Germinal center (tissue), 1 donor: ENCODE measurements at places on chromosomes 3 and 15.
A peak's percentile ranks its signal among the peaks of the same experiment; 100 is the strongest.

DNA sequence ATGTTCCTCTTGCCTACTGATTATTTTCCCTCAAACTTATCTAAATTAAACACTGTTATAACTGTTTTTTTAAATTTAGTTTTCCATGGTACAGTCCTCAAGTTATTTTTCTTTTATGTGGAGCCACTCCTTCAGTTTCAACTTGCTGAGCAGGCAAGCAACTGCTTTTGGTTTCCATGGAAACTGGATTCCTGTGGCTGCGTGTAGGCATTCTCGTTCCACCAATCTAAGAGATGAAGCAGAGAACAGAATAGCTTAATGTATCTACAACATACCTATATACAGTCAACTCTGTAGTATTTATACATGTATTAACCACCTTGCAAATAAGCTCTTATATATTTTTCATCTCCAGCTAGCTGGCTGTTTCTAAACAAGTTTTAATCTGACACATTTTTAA is 25.8 kb upstream of the ANXA2 start:
- DNase-seq: no peak

DNA sequence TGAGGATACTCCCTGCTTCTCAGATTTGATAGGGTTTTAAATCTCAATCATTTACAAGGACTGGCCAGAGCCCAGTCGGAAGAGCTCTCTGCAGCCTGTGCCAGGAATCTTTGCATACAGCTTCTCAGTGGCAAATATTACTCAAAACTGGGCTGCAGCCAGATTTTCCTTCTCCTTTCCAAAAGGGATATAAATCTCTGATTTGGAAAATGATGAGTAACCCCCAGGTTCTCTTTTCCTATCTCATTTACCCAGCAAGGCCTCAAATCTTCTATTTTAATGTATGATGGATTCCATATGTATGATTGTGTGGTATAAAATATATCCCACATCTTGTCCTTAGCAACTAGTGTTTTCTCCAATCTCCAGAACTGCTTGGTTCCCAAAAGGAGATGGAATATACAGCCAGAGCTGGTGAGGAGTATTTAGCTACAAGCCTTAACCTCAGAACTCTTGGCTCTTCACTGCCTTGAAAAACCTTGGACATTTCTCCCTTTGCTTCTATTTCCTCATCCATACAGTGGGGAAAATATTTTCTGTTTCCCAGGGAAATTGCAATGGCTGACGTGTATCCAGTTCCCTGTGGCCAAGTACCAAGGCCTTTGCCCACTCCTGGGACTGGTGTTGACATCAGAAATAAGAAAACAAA is 114.4 kb downstream of the ATG7 start:
- DNase-seq: no peak

- no peak for DNase-seq
These were observed 30.4 kb downstream of the NFKBIZ start for GRCh38 chr3:101879623-101880284.

DNA sequence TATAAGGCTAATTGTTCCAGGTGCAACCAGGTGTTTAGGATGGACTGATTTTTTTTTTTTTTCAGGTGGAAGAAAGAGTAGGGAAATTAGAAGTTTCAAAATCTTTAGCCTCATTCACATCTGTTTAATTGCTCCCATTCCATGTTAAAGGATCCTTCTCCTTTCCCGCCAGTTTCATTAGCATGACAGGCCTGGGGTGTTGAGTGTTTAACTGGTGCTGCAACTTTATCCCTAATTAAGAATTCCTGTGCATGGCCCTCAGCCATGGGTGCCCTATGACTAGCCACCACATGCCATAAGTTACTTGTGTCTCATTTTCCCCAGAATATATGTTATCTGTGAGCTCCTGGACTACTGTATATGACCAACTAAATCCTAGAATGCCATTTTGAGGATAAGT is 501.4 kb downstream of the NSUN3 start:
- DNase-seq: no peak

- DNase-seq: no peak
These were observed 120.1 kb downstream of the LIPC start for GRCh38 chr15:58551764-58552504.

DNA sequence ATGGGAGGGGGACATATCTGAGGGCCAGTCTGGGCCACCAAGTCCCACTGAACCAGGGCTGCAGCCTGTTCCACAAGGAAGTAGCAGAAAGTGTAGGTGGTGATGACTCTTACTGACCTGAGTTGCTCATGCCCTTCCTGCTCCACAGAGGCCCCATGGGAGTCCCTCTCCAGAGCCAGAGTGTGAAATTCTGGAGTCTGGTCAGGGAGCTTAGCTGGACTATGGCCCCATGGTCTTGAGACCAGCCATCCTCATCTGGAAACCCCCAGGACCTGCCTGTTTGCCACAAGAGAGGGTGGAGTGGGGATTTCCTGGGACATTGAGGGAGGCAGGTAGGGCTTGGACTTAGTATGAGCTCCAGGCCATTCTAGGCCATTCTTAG is 3.0 kb downstream of the SPINT1 start:
- no peak for DNase-seq

- DNase-seq: no peak
These were observed 31.1 kb downstream of the EIF1B start for GRCh38 chr3:40340541-40341170.

DNA sequence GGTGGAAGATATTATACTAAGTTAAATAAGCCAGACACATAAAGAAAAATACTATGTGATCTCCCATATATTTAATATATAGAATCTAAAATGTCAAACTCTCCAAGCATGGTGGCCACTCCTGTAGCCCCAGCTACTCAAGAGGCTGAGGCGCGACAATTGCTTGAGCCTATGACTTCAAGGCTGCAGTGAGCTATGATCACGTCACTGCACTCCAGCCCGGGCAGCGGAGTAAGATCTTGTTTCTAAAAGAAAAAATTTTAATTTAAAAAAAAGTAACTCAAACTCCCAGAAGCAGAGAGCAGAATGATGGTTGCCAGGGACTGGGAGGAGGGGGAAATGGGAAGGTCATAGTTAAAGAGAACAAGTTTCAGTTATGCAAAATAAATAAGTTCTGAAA is 13.3 kb downstream of the RAB27A start:
- no peak for DNase-seq

GRCh38 chr15:28098766-28099554 is at the start of gene OCA2:
TSS of gene OCA2 (minus strand) at chr15:28099315. CDS start at chr15:28081874, 17,441 bp downstream.
- DNase-seq: peak; percentile 56

DNA sequence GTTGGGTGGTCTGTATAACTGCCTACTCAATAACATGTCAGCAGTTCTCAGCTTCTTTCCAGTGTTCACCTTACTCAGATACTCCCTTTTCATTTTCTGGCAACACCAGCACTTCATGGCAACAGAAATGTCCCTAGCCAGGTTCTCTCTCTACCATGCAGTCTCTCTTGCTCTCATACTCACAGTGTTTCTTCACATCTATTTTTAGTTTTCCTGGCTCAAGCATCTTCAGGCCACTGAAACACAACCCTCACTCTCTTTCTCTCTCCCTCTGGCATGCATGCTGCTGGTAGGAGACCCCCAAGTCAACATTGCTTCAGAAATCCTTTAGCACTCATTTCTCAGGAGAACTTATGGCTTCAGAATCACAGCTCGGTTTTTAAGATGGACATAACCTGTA is at the start of gene CAPN3:
Gene CAPN3, plus strand, starts transcription at position 253 of the 400 bp plus-strand sequence. CDS start 305 bp downstream, outside the sequence.
- no peak for DNase-seq

DNA sequence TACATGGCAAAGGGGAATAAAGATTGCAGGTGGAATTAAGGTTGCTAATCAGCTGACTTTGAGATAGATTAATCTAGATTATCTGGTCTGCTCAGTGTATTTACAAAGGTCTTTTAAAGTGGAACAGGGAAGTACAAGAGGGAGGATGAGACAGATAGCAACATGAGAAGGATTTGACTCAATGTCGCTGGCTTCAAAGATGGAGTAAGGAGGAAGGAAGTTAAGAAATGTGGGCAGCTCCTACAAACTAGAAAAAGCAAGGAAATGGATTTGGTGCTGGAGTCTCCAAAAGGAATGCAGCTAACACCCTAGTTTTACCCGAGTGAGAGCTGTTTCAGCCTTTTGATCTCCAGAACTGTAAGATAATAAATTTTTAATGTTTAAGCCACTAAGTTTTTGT is 180.7 kb upstream of the TTC14 start:
- no peak for DNase-seq

DNA sequence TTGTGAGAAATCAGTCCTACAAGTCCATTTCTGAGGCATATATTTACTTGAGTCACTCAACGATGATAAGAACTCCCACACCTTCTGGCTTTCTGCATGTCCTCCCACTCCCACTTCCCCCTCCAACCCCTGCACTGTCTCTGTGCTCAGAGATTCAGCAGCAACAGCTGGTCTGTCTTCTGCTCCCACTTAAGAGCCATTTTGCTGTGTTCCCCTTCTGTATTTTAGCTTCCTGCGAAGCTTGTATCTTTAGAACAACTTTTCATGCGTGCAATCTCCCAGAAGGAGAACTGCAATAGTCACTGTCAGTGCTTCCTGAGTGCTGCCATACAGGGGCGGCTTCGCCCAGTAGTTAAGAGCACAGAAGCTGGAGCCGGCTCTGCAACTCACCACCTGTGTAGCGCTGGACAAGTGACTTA is 90.0 kb upstream of the SPATA12 start:
- DNase-seq: no peak

DNA sequence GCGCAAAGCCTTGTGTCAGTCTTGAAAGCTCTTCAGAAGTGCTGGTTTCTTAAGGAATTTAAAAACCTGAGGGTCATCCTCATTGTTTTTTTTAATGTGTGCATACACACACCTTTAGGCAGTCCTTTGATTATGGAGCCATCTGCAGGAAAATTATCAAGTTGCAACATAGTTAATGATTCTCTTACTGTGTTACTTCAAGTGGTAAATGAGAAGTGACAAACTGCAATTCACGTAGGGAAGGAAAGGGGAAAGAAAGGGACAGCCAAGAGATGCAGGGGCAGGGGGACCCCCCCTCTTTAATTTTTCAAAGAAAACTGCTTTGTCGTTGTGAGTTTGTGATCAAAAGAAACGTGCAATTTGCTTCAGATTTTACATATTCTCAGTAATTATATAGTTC is 162.4 kb upstream of the CGNL1 start:
- peak; percentile 2 for DNase-seq

DNA sequence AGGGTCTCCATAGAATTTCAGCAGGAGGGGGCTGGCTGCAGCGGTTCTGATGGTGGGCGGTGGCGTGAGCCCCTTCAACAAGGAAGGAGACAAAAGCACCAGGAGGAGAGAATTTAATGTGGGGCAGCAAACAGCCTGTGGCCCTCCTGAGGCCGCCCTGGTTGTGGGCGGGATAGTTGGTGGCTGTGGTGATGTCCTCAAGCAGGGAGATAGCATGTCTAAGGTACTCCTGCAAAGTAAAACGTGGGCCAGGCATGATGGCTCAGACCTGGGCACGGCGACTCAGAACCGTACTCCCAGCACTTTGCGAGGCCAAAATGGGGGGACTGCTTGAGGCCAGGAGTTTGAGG is 94.0 kb downstream of the LRRK1 start:
- no peak for DNase-seq

DNA sequence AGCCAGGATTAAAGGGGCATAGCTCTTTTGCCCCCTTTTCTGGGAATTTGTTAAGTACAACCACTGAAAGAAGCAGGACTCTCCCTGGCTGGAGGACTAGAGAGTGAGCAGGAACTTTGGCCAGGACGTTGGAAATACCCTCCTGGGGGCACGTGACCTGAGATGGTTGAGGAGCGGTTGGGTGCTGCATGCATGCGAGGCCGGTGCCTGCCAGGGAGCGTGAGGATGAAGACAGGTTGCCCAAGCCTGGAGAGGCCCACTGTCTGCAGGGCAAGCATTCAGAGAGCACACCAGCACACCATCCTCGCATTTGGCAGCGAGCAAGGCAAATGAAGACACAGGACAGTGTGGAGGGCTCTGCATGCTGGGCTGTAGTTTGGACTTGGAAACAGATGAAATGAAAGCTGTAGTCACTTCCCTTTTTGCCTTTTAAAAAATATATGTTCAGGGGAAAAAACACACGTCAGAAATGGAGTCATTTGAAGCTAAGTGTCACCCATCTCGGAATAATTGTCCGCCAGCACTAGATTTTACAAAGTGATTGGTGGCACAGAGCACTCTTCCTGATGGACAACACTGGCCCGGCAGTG is 217.6 kb downstream of the SLCO3A1 start:
- DNase-seq: no peak

- DNase-seq: no peak
These were observed 110.3 kb downstream of the CYP19A1 start for GRCh38 chr15:51227940-51228732.

- DNase-seq: peak; percentile 39
These were observed 6.7 kb downstream of the ZDHHC3 start for GRCh38 chr3:44969154-44969827.

DNA sequence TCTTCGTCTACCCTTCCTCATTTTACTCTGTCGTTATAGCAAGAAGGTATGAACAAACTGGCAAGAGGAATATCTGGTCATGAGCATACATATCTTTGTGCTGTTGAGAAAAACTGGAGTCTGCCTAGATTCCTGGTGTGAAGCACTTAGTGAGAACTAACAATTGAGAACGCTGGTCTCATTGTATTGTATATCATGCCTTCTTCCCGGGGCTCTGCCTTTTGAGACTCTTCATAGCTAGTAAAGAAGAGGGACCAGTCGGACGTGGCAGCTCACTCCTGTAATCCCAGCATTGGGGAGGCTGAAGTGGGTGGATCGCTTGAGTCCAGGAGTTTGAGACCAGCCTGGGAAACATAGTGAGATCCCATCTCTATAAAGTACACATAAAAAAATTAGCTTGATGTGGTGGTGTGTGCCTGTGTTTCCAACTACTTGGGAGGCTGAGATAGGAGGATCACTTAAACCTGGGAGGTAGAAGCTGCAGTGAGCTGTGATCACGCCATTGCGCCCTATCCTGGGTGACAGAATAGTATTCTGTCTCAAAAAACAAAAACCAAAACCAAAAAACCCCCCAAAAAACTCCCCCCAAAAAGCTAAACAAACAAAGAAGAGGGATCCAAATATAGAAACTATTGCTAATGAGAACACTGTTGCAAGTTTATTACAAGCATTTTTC is 11.8 kb downstream of the CMC1 start:
- no peak for DNase-seq

- no peak for DNase-seq
These were observed 43.8 kb downstream of the MSL2 start for GRCh38 chr3:136152176-136152843.

DNA sequence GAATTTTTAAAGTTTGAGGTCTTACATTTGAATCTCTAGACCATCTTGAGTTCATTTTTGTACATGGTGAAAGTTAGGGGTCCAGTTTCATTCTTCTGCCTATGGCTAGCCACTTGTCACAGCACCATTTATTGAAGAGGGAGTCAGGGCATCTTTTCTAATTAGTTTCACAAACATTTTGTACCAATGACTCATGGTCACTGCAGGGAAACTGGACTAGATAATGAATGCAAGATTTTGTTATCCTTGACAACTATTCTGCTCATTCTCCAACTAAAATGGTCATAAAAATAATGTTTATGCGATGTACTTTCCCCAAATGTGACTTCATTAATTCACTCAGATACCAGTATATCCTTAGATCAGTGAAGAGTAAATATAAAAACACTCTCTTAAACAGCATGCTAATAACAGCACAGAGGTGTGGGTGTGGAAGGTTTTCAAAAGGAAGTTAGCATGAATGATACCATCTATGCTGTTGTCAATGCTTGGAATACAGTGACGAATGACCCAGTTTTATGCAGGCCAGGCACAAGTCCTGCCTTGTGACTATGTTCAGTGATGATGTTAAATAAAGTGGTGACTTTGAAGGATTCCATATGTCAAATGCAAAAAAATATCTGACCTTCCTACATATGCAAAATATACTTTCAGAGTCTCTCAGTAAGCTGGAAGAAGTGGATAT is 314.9 kb upstream of the TMCO5A start:
- DNase-seq: no peak

- no peak for DNase-seq
These were observed 530.0 kb downstream of the EPHB1 start for GRCh38 chr3:135325096-135325495.

- no peak for DNase-seq
These were observed 182.2 kb upstream of the ICE2 start for GRCh38 chr15:60661080-60661645.
